ENCODE measurements at places on chromosomes 11 and 22.
A peak's percentile ranks its signal among the peaks of the same experiment; 100 is the strongest.

GRCh38 chr11:119185981-119186634 is 833 bp downstream of the NHERF4 start:
- no peak for DNase-seq

DNA sequence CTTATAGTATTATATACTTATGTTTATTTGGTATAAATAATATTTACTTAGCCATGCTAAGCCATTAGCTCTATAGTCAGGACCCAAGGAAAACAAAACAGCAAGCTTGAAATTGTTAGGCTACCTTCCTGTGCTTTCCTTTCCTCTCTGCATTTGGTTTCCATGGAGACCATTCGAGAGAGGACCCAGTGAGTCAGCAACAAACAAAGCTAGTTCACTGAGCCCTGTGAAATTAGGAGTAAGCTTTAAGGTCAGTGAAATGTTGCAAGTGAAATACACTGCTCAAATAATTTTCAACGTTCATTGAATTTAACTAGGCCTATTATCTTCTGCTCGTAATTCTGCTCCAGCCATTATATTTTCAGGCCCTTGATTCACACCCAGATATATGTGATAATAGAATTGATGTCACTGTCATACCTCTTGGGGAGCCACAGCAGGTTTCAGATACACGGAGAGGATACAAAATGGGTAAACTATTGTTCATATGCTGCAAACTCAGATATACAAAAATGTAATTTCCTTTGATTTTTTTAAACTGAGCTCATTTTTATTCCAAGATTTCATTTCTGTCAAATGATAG is 9.1 kb upstream of the OR10D3 start:
- no peak for DNase-seq

GRCh38 chr22:19110064-19110458 is 12.2 kb downstream of the DGCR2 start:
- DNase-seq = no peak

DNA sequence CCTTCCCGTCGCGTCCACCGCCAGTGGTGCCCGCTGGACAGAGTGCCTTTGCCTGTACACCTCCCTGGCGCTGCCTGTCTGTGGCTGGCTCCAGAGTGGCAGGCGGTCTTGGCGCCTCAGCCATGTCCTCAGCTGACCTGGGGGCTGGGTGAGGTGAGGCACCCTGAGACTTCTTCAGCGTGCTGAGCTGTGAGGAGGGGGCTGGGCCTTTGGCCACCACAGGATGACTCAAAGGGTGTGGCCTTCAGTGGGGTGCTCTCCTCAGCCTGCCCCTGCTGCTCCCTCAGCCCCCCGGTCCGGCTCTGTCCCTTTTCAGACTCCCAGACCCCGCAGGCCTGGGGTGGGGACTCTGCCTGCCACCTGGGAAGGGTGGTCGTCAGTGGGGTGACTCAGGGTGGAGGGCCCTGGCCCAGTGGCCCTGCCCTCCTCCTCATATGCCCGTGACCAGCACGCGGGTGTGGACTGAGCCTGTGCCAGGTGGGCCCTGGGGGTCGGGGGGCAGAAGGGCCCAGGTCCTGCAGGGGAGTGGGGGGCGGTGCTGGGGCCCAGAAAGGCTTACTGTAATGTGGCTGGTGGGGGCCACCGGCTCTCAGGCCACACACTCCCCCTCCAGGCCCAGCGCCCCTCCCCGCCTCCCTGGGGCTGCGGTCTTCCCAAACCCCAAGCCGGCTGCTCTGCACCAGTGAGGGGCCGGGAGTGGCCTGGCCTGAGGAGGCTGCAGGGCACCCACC is 15.9 kb downstream of the CRELD2 start:
- DNase-seq = peak; percentile 26

DNA sequence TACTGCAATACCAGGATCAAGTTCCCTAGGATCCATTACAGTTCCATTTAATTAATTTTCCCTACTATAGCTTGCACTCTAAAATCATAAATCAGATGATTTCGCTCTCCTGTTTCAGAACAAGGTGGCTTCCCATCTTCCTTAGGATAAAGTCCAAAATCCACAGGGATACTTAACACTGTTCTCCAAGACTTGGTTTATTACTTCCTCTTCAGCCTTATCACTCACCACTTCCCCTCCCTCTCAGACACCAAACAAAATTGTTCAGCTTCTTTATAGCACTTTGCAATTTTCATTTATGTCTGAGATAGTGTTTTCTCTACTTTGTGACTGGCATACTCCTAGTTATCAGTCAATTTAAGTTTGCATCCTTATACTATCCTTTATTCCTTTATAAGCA is 124.6 kb downstream of the GRIA4 start:
- no peak for DNase-seq

GRCh38 chr11:1559111-1559951 is 12.7 kb downstream of the DUSP8 start:
- DNase-seq = no peak

DNA sequence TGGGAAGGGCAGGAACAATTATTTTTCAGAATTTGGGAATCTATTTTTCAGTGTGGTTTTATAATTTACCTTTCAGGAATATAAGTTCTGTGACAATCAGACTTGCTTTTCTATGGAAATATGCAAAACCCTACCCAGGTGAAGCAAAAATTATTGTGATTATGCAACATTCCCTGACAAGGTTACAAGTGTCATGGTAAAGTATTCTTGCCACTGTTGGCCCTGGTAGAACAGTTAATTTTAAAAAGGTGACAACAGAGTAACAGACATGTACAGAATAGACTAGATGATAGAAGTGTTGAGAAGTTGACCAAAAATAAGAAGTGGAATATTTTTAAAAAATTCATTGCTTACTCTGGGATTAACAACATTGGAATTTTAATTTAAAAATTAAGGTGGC is 29.2 kb downstream of the TRAF6 start:
- DNase-seq = no peak

GRCh38 chr11:58787903-58788302 is 56.2 kb upstream of the GLYAT start:
- no peak for DNase-seq

- DNase-seq = no peak
Observed at GRCh38 chr11:113160808-113161124, 153.6 kb upstream of the TTC12 start.

DNA sequence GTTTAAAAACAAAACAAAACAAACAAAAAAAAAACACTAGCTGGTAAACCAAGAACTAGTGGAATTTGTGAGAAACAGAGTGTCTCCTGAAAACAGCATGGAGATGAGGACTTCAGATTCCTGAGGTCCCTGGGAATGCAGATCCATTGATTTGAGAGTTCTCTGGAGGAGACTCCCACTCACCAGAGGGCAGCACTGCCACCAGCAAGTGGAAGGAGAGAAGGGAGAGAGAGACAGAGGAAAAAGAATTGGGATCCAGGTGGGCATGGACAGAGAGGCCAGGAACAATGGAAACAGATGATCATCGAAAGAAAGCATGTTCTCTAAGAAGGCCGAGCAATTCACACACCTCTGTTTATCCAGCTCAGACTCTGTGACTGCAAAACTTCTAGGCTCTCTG is 31.8 kb downstream of the ETS1 start:
- no peak for DNase-seq

- peak; percentile 55 for DNase-seq
Observed at GRCh38 chr11:122756417-122756816, 81.9 kb upstream of the CRTAM start.

DNA sequence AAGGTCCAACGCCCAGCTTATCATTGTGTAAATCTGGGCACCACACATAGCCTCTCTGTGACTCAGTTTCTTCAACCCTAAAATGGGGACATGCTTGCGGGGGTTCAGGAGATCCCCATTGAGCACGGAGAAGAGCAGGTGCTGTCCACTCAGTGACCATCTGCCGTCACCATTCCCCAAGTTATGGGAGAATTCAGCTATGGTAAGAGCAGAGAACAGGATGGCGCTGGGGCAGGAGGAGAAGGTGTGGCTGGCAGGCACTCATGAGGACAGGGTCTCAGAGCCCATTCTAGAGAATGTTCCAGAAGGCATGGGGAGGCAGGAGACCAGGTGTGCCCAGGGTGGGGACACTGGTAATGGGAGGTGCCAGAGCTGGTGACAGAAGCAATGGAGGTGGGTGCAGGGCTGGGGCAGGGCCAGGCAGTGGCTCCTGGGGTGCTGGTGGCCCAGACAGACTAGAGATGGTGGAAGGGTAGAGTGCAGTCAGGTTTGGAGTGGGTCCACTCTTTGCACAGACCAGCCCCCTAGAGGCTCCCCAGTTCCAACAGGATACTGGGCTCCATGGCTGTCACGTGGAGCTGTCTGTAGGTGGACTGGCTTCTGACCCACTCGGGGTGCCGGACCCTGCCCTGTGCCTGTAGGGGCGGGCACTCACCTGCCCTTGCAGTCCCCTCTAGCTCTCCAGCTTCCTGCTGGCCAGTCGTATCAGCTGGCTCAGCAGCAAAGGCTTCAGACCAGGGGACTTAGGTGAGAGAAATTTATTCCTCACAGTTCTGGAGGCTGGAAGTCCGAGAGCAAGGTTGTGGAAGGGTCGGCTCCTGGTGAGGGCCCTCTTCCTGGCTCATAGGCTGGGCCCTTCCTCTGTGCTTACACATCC is 84.7 kb downstream of the CDKN1C start:
- DNase-seq = no peak

DNA sequence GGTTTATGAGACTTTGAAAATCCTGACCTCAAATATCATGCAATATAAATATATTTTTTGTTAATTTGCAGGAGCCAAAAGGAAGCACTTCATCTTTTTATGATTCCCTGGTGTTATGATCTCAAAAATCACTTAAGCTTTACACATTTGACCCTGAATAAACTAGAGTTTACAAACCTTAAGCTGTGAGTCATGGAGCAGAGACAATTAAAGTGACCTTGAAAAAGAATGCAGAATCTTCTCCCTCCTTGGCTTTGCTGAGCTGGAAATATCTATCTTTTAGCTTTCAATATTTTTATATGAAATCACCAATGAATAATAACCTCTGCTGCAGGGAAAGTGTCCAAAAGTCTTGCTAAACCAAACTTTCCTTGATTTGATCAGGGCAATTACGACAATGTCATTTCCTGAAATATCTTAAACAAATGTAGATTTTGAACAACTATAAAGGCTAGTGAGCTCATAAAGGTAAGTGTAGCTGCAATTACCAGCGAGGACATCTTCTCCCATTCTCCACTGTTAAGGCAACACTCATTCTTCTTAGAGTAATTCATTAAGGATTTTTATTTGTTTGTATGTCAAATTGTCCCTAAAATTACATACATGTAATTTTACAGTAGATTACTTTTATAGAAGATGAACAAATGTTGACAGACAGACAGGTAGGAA is 747.0 kb upstream of the LUZP2 start:
- no peak for DNase-seq

All from CD4-positive, alpha-beta T cell treated with Interleukin-15 for 4 hours (primary cell).